ENCODE measurements at places on chromosomes 1 and 21. TPM values are rescaled to one million over a fixed set of nuclear protein-coding genes. Genes with fewer than 3 reads are reported as not detected.

C1orf141 gene
- polyA plus RNA-seq = not detected

UQCRHL gene
- 2.9 TPM for polyA plus RNA-seq

INSRR gene
- polyA plus RNA-seq = 0.03 TPM

SLC30A2 gene
- 0.49 TPM for polyA plus RNA-seq

ATP5IF1 gene
- 133 TPM for polyA plus RNA-seq

ARHGEF11 gene
- 37.9 TPM for polyA plus RNA-seq

ANGPTL3 gene
- polyA plus RNA-seq = 0.39 TPM

WDR3 gene
- polyA plus RNA-seq = 38.1 TPM

ELAPOR1 gene
- 11.5 TPM for polyA plus RNA-seq

LRRC3 gene
- 6.1 TPM for polyA plus RNA-seq

SH2D1B gene
- polyA plus RNA-seq = 0.94 TPM

NR5A2 gene
- 8.9 TPM for polyA plus RNA-seq

NPHS2 gene
- polyA plus RNA-seq = not detected

C1orf50 gene
- 13.2 TPM for polyA plus RNA-seq

CFAP45 gene
- 6.1 TPM for polyA plus RNA-seq

PCBP3 gene
- 2.2 TPM for polyA plus RNA-seq

FYB2 gene
- polyA plus RNA-seq = 0.29 TPM

RGS8 gene
- polyA plus RNA-seq = not detected

VWA5B1 gene
- polyA plus RNA-seq = 0.70 TPM

LEFTY1 gene
- 3.7 TPM for polyA plus RNA-seq

JUN gene
- polyA plus RNA-seq = 249 TPM
